ENCODE measurements at places on chromosomes 7 and 10. TPM values are rescaled to one million over a fixed set of nuclear protein-coding genes. Genes with fewer than 3 reads are reported as not detected.
A peak's percentile ranks its signal among the peaks of the same experiment; 100 is the strongest.

DNA sequence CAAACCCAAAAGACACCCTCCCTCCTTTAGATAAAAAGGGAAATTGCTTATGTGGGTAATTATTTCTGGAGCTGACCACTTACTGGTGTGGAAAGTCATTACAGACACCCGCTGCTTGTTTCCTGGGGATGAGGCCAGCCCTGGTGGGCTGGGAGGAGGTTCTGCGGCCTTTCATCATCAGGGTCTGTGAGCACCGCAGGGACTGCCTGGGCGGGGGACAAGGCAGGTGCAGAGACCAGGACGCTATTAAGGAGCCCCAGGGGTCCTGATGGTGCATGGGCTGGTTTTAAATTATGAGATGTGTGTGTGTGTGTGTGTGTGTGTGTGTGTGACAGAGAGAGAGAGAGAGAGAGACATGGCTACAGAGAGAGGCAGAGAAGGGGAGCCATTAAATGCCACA lies 171.2 kb downstream of the DNAJB6 start:
- no peak for DNase-seq
- H3K4me1 ChIP-seq, result no peaks in the 10 kb centered on the region
- H3K27me3 ChIP-seq, result no peaks in the 10 kb centered on the region
- no peak overlapping the region for H3K4me3 ChIP-seq
- no peaks in the 10 kb centered on the region for H3K36me3 ChIP-seq

DNA sequence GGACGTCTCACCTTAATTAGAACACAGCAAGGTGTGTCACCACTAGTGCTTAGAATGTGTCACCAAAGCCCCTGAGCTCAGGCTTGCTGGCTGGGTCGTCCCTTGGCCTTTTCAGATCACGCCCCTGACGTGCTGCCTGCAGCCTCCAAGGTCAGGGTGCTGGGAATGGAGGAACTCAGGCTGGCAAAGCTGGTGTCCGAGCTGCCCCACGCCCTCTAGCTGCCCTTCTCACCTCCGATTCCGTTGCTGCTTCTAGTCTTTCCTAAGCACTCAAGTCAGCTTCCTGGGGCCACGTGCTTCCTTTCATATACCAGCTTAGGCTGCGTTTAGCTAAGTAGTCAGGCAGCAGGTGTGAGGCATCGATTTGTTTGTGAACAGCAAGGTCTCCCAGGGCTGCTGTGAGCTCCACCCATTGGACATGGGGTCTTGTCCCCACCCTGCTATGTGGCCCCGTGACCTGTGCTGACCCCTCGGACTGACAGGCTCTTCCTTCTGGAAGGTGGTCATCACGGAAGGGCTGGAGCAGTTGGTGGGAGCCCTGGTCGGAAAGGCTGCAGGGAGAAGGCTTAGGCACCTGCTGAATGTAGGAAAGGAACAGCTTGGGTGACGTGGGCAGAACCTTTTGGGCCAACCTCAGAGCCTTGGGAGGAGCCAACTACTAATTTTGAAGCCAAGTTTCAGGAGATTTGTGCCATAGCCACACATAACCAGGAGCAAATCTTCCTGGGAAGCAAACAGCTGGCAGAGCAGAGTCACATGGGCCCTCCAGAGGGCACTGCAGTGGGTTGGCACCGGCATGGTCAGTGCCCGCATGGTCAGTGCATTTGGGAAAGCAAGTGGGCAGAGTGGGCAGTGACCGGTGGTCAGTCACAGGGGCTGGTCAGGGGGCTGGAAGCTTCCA lies 28.8 kb downstream of the VIPR2 start:
- peaks cover 2% of the 10 kb centered on the region for H3K27me3 ChIP-seq
- DNase-seq, result no peak
- H3K36me3 ChIP-seq, result no peaks in the 10 kb centered on the region
- no peak overlapping the region for H3K4me3 ChIP-seq
- no peaks in the 10 kb centered on the region for H3K4me1 ChIP-seq

- DNase-seq, result no peak
- no peaks in the 10 kb centered on the region for H3K27me3 ChIP-seq
- H3K4me1 ChIP-seq, result no peaks in the 10 kb centered on the region
- H3K4me3 ChIP-seq, result no peak overlapping the region
Observed at GRCh38 chr7:149440222-149440621, 20.6 kb downstream of the ZNF777 start.

DNA sequence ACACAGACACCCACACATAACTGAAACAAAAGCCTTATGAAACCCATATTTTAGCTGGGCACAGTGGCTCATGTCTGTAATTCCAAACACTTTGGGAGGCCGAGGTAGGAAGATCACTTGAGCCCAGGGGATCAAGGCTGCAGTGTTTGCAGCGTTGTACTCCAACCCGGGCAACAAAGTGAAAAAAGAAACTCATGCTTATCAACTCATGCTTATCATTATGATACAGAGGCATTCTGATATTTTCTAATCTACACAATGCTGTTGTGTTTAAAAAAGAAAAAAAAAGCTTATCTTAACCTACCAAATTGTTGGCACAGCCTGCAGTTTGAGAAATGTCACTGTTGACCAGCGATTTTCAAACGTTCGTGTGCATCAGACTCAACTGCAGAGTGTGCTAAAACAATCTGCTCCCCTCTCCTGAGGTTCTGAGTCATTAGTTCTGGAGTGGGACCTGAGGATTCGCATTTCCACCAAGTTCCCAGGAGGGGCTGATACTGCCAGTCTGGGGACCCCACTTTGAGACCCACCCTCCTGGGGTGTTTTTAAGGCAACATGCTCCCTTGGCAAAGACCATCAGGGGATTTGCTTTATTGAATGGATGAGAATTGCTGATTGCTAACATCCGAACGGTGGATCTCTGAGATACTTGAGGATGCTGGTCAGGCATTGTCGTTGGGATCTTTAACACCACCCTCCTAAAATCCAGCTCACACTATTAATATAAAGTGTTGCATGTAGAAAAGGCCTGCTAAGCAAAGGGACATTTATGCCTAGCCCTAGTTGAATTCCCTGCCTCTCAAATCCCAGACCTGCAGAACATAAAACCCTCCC lies 16.2 kb downstream of the CHST3 start:
- H3K4me1 ChIP-seq, result peaks cover 7% of the 10 kb centered on the region
- no peaks in the 10 kb centered on the region for H3K27me3 ChIP-seq
- peak overlapping the region; percentile 53 for H3K27ac ChIP-seq
- no peak for DNase-seq
- no peak overlapping the region for H3K4me3 ChIP-seq

GRCh38 chr10:47127188-47127785 lies 172.7 kb upstream of the GDF10 start:
- H3K4me1 ChIP-seq, result no peaks in the 10 kb centered on the region
- DNase-seq, result no peak
- no peak overlapping the region for H3K27ac ChIP-seq
- H3K36me3 ChIP-seq, result no peaks in the 10 kb centered on the region
- H3K4me3 ChIP-seq, result no peak overlapping the region

DNA sequence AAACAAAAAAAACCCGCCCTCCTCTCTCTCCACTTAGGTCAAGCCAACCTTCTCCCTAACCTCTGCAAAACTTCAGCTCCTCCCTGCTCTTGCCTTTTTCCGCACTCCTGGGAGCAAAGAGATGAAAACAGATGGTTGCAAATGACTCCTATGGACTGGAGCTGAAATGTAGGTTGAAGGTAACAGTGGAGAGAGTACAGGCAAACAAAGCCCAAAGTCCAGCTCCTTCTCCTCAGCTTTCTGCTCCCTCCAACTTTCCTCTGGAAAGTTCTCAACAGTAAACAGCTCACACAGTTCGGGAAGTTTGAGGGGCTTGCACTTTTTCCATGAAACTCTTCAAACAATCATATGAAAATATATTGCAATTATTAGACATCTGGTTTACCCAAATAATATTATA lies 90.3 kb downstream of the SLC37A3 start:
- H3K4me1 ChIP-seq, result peaks cover 2% of the 10 kb centered on the region
- H3K36me3 ChIP-seq, result no peaks in the 10 kb centered on the region
- H3K27me3 ChIP-seq, result no peaks in the 10 kb centered on the region
- DNase-seq, result peak; percentile 85
- no peak overlapping the region for H3K27ac ChIP-seq
- no peak overlapping the region for H3K4me3 ChIP-seq

DNA sequence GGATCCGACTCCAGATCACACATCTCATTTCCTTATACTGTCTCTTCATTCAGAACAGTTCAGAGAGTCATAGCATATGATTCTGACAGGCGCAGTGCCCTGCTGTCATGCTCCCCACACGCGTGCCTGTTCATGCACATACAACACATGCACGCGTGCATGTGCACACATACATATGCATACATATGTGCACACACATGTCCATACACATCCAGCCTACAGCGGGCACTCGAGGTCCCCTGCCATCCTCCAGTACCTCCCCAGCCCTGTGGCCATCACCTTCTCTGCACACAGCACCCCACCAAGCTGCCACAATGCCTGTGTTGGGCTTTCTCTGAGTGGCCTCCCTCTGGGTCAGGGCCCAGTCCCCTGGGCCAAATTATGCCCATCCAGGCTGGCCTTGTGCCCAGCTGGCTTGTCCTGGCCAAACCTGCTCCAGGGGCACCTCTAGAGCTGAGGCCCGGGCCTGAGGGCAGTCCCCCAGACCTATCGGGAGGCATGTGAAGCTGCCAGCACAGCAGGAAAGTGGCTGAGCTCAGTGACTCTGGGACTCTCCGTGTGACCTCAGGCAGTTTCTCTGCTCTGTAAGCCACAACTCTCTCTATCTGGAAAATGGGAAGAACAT lies 49.4 kb upstream of the RET start:
- H3K27ac ChIP-seq, result no peak overlapping the region
- DNase-seq, result no peak
- no peak overlapping the region for H3K4me3 ChIP-seq
- peaks cover 7% of the 10 kb centered on the region for H3K27me3 ChIP-seq

DNA sequence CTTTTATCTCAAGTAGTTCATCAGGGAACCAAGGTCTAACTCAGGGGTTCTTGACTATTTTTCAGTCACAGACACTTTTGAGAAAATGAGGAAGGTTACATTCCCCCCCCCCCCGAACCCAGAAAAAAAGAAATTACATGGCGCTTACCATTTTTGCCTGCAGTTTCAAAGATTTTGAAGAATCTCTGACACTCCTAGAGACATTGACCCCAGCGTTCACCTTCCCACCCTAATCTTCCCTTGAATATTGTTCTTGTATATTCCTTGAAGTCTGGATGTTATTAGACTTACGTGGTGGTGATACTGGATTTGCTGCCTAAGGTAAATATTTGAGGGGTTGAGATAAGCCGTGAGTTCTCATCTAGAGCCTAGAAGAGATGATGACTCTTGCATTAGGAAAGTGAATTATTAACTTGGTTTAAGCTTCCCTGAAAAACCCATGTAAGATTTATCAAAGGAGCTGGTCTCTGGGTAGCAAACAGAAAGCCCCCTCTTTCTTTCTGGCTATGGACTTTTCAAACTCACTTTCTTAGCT lies 245.7 kb upstream of the FOXK1 start:
- no peaks in the 10 kb centered on the region for H3K4me1 ChIP-seq
- H3K27me3 ChIP-seq, result no peaks in the 10 kb centered on the region
- peak overlapping the region; percentile 59 for H3K27ac ChIP-seq
- H3K4me3 ChIP-seq, result no peak overlapping the region
- no peaks in the 10 kb centered on the region for H3K36me3 ChIP-seq

DNA sequence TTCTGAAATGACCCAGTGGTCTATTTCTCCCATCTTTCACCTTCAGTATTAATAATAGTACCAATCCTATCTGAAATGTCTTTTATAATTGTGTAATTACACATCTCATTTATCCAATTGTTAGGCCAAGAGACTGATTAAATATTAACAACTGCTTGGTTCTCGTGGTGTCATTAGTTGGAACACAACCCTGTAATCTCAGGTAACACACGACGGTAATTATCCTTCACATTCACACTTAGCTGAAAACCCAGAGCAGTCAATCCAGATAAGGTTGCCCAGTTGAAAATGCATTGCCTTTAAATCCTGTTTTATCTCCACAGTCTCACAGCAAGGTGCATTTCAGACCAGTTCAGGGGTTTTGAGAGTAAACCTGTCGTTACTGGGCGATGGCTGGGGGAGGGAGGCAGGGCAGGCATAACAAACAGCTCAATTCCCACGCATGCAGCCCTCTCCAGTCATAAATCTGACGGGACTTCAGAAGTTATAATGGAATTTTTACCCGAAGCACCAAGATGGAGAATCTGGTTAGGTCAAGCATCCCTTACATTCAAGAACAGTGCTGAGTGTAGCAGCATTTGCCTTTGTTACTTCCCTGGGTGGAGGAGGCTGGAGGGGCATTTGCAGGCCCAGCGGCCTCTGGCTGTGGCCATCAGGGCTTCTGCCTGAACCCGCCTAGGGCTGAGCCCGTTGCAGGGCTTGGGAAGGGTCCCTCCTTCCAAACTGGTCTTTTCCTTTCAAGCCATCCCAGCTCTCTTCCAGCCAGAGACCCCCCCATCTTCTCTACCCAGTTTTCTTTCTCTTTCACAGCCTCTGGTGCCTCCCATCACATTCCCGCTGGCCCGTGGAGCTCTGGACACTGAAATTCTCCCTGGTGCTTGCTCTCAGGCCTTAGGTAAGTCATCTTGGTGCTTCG lies 201.0 kb upstream of the LYZL2 start:
- no peaks in the 10 kb centered on the region for H3K36me3 ChIP-seq
- H3K4me1 ChIP-seq, result no peaks in the 10 kb centered on the region
- DNase-seq, result peak; percentile 47
- no peak overlapping the region for H3K4me3 ChIP-seq

GRCh38 chr7:81709836-81710235 lies 60.0 kb downstream of the HGF start:
- no peak overlapping the region for H3K4me3 ChIP-seq
- H3K36me3 ChIP-seq, result no peaks in the 10 kb centered on the region
- H3K27ac ChIP-seq, result no peak overlapping the region
- no peaks in the 10 kb centered on the region for H3K27me3 ChIP-seq

GRCh38 chr10:60099998-60100747 lies 193.8 kb upstream of the CCDC6 start:
- H3K4me3 ChIP-seq, result no peak overlapping the region
- H3K4me1 ChIP-seq, result no peaks in the 10 kb centered on the region
- no peak overlapping the region for H3K27ac ChIP-seq

- H3K27me3 ChIP-seq, result no peaks in the 10 kb centered on the region
- H3K4me3 ChIP-seq, result no peak overlapping the region
- H3K4me1 ChIP-seq, result no peaks in the 10 kb centered on the region
- peaks cover 4% of the 10 kb centered on the region for H3K36me3 ChIP-seq
- H3K27ac ChIP-seq, result no peak overlapping the region
Observed at GRCh38 chr10:37957841-37958240, 18.6 kb downstream of the ZNF25 start.

GRCh38 chr7:29304756-29305155 lies 110.2 kb downstream of the CHN2 start:
- H3K36me3 ChIP-seq, result no peaks in the 10 kb centered on the region
- no peak overlapping the region for H3K4me3 ChIP-seq
- no peak overlapping the region for H3K27ac ChIP-seq
- no peaks in the 10 kb centered on the region for H3K27me3 ChIP-seq
- H3K4me1 ChIP-seq, result peaks cover 2% of the 10 kb centered on the region

Gene RARRES2
- polyA plus RNA-seq, result 39.0 TPM

Gene TMEM176A
- polyA plus RNA-seq, result 227 TPM

Gene SYT15
- not detected for polyA plus RNA-seq

Gene PRKCQ
- 3.4 TPM for polyA plus RNA-seq

Gene FRMPD2
- polyA plus RNA-seq, result 0.03 TPM

Gene PILRA
- polyA plus RNA-seq, result 3.6 TPM
